ENCODE measurements at places on chromosomes 12 and 14.

GRCh38 chr12:89439941-89440340 is 84.7 kb downstream of the GALNT4 start:
- DNase-seq = peak; percentile 34

DNA sequence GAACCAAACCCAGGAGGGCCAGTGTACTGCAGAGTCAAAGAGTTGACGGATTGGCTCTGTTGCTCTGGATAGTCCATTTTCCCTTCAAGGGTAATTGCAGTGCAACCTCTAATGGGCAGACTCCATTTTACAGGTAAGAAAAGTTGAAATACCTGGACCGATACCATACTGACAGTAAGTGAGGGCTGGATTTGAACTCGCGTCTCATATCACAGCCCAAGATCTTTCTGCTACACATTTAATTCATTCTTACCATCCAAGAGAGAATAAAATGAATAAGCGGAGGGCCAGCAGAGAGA is 356 bp upstream of the ZC3H14 start:
- no peak for DNase-seq

DNA sequence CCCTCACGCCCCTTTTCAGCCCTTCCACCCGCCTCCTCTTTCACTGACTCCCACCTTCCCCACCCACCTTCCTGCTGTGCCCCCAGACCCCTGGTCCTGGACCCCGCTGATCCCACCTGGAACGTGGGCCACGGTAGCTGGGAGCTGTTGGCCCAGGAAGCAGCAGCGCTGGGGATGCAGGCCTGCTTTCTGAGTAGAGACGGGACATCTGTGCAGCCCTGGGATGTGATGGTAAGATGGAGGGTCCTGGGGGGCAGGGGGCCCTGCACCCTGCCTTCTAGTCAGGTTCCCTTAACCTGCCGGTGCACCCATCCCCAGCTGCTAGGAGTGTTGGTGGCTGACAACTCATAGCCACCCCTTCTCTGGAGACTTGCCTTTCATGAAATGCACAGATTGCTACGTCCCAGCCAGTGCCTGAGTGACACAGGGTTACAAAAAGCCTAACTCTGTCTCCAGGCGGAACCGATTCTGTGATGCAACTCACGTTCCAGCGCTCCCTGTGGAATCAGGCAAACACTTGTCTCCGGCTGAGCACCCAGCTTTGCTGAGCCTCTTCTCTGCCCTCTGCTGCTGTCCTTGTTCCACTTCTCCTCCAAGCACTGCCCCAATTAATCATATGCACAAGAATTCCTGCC is 15.0 kb upstream of the OAS2 start:
- no peak for DNase-seq

GRCh38 chr12:19909418-19909817 is 458.9 kb upstream of the PDE3A start:
- no peak for DNase-seq

GRCh38 chr14:81303258-81303935 is 82.6 kb upstream of the GTF2A1 start:
- DNase-seq = no peak

GRCh38 chr12:24948757-24949722 is at the start of gene BCAT1:
TSS of gene BCAT1 (minus strand) at chr12:24949101. CDS start at chr12:24948932, 169 bp downstream.
- DNase-seq = peak; percentile 89

- no peak for DNase-seq
Observed at GRCh38 chr12:91335699-91336098, 153.1 kb upstream of the DCN start.

GRCh38 chr14:50785457-50786063 is 45.4 kb downstream of the NIN start:
- no peak for DNase-seq

DNA sequence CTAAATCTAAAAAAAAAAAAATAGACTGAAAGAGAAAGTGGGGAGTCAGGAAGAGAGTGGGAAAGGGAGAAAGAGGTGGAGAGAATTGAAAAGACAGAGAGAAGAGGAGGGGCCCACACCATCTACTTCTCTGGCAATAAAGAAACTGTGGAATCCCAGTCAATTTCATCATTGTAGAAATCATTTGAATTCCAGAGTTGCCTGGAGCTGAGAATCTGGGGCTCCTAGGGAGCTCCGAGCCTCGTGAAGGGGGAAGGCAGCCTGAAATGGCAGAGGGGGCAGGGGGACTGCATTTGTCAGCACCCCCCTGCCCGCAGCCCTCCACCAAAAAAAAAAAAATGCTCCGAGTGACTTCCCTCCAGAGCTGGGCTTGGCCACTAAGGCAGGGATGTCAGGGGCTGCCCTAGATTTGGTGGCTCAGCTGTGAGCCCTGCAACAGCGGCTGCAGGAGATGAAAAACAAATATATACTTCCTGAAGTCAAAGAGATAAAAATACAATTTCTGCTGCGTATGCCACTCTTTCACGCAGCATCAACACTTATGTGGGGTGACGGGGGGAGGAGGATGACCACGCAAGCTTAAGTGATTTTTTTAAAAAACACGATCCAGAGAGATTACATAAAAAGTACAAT is 80.5 kb downstream of the BCL11B start:
- no peak for DNase-seq

- DNase-seq = peak; percentile 13
Observed at GRCh38 chr12:119649202-119649808, 18.6 kb upstream of the PRKAB1 start.

GRCh38 chr12:49014547-49014946 is 4.0 kb downstream of the PRKAG1 start:
- DNase-seq = peak; percentile 64

GRCh38 chr12:53467082-53467481 is 15.2 kb downstream of the PCBP2 start:
- DNase-seq = no peak

DNA sequence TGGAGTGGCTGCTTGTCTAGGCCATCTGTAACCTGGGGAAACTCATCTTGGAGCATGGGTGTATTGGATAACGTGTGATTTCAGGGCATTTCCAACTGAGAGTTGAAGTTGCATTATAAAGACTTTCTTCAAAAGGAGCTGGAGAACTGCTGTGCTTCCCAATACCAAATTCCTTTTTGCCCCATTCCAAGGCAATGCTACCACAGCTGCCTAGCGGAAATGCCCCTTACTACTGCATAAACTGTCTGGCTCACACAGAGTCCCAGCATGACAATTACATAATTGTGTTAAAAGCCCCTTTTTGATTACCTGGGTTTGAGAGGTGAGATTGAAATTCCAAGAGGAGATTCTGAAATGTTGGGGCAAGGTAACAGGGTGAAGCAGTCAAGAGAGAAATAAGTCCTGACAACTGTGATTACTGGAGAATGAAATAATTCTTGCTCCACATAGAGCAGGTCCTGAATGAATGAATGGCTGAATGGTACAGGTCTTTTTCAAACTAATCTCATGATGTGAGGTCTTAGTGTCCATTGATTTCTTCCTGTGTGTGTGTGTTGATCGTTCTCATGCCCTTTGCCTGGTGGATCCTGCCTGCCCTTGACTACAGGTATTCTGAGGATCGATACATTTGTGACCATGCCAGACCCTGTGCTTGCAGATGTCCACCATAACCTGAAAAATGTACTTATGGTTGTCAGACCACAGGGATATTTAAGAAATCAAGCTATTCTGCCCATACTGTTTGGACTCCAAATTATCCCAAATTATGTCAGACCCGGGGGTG is 386.5 kb downstream of the GRIN2B start:
- no peak for DNase-seq

DNA sequence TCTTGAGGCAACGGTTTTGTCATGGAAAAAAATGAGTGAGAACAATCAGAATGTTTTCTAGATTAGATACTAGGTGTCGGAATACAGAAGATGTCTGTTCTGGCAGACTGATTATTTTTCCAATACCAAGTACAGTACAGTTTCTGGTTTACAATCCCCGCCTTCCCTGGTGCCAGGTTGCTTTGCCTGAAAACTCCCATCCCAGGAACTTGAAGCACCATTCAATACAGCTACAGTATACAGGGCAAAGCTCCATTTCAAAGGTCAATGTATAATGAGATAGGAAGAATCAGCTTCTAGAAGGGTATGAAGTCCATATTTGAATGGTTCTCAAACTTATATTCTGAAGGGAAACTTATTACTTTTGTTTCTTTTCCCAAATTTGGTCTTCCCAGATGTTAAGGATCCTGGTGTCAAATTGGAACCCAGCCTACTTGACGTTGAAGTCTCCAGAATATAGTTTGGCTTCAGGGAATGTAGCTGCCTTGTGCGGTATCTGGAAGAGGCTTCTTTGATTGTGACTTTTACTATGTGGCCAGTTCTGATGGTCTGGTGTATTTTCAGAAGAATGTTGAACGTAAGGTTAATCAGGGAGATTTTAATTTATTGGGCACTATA is 238.0 kb upstream of the ATP2B1 start:
- DNase-seq = no peak

DNA sequence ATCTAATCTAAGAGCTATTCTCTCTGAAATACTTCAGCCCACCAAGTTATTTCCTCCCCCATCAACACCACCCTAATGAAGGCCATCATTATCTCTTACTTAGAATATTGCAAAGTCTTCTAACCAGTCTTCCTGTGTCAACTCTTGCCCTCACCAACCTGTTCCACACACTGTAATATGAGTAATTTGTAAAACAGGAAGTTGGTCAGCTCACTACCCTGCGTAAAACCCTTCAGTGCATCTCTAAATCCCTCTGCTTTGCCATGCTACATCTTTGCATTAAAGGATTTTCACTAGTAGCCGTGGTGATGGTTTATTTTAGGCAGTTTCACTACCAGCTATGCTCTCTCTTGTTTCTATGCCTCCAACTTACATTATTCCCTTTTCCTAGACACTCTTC is 70.0 kb downstream of the KIF21A start:
- peak; percentile 36 for DNase-seq

DNA sequence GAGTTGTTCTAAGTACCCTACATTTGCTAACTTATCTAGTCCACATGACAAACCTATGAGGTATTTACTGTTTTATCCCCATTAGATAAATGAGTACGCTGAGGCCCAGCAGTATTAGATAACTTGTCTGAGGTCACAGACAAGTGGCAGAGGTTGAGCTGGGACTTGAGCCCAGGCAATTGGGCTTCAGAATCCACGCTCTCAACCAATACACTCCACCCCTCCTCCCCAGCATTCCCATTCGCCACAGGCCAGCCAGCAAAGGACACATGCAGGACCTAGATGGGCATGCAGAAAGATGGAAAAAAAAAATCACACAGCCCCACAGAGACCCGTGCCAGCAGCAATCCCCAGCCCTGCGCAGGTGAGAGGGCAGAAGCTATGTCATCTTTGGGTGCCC is 12.4 kb downstream of the HDAC7 start:
- no peak for DNase-seq

GRCh38 chr12:125331342-125332052 is 266.3 kb downstream of the AACS start:
- DNase-seq = peak; percentile 8

DNA sequence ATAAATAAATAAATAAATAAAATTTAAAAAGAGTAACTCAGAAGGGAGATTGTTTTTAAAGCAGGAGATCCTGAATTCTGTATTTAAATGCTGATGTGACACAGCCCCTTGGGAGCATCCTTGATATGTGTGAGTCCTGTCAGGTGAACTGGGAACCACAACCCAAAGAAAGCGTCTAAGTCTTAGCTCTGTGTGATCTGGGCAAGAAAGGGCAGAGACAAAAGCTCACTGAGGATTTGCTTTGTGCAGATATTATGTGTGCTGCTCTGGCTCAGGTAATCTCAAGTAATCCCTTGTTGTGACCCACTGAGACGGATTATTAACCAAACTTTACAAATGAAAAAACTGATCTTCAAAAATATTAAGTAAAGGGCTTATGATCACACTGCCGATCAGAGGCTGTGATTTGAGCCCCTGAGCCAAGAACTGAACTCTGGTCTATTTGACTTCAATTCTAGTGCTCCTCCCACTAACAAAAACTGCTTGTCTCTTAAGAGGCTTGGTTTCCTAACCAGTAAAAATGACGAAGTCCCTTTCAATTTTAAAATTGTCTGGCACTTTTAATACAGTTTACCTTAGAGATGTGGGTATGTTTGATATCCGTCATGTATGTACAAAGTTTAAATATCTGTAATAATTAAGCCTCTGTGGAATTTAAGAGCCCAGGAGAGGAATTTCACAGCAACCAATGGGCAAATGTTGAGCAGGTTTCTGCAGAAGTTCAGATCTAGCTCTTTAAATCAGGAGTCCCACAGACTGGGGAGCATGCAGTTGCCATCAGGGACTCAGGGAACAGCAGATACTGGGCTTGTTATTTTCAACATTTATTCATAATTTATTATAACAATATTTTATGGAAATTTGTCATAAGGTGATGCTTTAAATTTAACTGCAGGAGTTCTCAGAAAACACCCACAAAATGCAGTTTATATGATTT is 46.1 kb downstream of the CPM start:
- DNase-seq = no peak

DNA sequence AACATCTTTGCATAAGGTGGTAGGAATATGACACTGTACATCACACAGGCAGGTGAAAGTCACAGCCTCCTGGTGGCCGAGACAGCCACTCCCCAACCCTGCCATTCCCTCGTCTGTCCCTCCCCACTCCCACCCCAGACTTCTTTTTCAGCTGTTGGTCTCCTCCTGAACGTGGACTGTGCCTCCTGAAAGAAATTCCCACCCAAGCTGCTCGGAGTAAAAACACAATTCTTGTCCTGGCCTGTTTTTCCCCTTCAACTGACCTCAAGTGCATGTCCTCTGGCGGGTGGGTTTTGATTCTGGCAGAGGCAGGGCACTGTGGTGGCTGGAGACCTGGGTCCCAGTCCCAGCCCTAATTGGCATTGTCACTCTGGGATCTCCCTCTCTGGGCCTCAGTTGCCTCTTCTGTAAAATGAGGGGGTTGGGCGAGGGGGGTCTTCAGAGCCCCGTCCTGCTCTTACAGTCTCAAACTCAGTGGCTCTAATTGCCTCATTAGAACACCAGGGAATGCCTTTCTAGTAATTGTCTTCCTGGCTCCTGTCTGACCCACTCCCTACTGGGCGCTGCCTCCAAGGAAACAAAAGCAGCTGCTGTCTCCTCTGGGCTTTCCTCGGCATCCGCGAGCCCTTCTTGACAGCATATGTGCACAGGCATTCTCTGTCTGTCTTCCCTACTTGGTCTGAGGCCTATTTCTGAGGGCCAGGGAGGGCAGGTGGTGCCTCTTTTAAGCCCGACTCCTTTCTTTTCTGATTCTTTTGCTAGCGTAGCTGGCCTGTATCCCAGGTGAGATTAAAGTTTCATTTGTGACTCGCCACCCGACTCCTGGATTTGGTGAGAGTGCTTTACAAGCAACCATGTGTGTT is 186.6 kb upstream of the RMST start:
- no peak for DNase-seq

GRCh38 chr14:47179906-47180305 is 495.5 kb downstream of the MDGA2 start:
- DNase-seq = no peak

- DNase-seq = no peak
Observed at GRCh38 chr14:70886421-70887206, 20.6 kb upstream of the PCNX1 start.

Data from cardiac fibroblast (primary cell).